ENCODE measurements at places on chromosomes 2 and 18.

DNA sequence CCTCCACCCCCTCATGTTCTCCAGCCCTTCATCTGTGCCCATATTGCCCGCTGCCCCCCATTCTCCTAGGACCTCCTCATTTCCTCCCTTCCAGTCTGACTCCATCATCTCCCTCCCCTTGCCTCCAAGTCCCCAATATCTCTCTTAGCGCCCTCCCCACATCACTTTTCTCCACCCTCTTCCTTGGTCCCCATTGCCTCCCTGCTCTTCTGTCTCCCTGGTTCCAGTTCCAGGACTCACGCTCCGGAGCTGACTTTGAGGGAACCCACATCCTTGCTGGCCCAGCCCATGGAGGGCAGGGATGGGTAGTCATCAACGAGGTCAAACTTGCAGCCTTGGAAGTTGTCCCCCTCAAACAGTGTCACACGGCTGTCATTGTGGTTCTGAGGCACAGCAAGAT lies 2.6 kb downstream of the CRYBA2 start:
- DNase-seq, result no peak

- DNase-seq, result no peak
Measured at GRCh38 chr18:29501952-29502351, 1325.0 kb upstream of the CDH2 start.

GRCh38 chr18:78741381-78742217 lies 238.0 kb upstream of the SALL3 start:
- no peak for DNase-seq

DNA sequence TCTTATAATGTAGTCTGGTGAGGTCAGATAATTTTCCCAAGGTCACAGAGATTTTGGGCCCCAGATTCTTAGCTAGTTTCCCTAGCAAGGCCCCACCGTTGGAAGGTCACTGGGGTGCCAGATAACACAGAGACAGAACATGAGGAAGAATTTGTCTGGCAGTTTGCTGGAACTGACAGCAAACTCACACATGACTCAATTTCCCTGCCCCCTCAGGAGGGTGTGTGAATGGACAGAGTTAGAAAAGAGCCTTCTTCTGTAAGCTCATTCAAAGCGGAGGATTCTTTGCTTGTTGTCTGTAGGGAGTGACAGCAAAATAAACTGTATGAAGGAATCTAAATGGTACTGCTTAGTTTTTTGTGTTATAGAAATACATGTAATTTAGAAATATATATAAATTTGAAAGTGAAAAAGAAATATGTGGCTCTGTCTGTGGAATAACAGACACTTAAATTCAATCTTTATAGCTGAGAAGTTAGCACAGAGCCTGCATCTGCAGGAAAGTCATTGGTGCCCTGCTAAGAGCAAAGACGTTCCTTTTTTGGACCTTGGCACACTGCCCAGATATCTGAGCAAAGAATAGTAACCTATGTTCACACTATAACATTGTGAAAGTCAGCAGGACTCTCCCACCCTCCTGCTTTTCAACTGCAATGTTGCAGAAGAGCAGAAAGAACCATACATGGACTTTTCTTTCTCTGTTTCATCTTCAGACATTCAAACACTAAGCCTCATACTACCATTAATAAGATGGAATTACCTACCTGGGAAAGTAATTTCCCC lies 2.1 kb downstream of the MDH1 start:
- DNase-seq, result no peak

GRCh38 chr2:96195410-96196066 lies 13.1 kb downstream of the STARD7 start:
- DNase-seq, result no peak

DNA sequence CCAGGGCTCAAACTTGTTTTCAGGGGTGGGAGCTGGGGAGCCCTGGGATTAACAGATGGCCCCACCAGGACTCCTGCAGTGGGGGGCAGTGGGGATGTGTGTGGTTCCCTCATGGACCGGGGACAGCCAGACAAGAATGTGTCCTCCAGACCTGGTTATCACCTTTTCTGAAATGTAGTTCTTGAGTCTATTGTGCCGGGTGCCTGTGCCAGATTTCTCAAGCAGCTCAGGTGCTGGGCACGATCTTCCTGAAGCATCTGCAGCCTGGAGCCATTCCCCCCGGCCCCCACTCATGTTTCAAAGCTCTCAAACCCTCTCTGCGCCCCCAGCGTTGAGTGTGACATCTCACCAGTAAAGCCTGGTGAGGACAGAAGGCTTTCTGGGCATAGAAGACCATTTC lies 48.4 kb upstream of the HAAO start:
- no peak for DNase-seq

DNA sequence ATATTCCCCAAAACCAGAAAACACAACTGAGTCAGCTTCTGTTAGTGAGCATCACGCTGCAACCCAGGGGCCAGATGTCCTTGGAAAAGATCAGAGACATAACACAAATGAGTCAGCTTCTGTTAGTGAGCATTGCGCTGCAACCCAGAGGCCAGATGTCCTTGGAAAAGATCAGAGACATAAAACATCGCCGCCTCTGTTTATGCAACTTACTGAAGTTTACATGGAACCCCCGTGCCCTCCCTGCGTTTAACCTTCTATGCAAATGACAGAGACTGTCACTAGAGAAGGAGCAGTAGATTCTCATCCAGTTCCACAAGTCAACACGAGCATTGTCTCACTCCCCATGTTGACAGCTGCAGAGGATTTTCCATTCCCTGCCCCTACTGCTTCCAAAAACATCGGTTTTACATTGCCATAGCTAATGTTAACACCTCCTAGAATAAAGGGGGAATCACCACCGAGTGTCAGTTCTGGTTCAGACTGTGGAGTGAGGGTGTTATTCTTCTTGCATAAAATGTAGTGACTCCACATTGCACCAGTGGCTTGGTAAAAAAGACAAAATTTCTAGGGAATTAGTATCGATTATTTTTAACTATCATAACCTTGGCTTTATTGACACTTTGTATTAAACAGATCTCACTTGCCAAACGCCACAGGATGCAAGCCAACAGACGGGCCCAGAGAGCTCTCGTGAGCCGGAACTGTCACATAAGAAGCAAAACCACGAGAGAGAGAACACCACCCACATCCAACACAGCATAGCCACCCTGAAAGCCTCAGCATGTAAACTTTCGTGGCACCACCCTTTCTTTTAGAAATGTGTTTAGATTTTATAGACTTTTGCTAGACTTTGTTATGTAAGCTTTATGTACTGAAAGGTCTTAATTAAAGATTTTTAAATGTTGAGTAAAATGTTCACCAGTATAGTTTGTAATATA lies 87.7 kb downstream of the SH3YL1 start:
- no peak for DNase-seq

DNA sequence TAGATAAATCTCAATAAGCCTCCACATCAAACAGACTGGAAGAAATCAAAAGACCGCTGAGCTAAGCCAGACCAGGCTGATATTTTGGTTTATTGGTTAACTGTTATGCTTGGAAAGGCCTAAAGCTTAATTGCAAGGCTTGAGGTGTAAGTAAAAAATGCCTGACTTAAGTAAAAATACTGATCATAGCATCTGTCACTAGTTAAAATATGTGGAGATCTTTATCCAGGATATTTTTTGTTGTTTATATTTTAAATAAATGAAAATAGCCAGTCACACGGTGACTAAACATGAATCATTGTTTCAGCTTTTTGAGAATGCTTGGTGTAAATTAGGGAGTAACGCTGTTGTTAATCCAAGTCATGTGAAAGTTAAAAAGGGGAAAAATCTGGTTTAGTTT lies 127.9 kb downstream of the THADA start:
- DNase-seq, result no peak

- DNase-seq, result no peak
Measured at GRCh38 chr2:48380208-48380607, 149.7 kb upstream of the STON1 start.

DNA sequence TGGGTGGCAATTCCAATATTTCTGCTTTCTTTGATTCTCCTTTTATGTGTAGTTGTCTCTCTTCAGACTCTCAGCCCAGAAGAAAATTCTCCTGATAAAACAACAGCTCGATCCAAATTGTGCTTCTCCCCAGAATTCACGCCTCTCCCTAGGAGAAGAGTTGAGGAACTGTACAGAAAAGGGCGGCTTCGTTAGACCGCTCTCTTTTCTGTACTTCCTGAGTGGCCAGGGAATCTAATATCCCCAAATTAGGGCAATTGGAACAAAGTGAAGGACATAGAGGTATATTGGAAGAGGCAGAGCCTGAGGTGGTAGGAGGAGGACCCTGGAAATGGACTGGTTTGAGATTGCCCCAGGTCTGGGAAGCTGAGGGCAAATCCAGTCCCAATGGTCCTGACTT lies 5.6 kb downstream of the ADCYAP1 start:
- DNase-seq, result no peak

GRCh38 chr2:238263204-238264071 lies 23.6 kb upstream of the HES6 start:
- peak; percentile 40 for DNase-seq

- DNase-seq, result no peak
Measured at GRCh38 chr2:10795508-10796046, 17.0 kb downstream of the PDIA6 start.
